ENCODE measurements at places on chromosomes 12 and 14. TPM values are rescaled to one million over a fixed set of nuclear protein-coding genes. Genes with fewer than 3 reads are reported as not detected.

The TROAP gene
- total RNA-seq: not detected

The NYNRIN gene
- 14.5 TPM for total RNA-seq

The IQSEC3 gene
- 0.65 TPM for total RNA-seq

The P2RX2 gene
- total RNA-seq: not detected

The RASSF3 gene
- 19.4 TPM for total RNA-seq

The KLRC3 gene
- not detected for total RNA-seq

The KRT73 gene
- not detected for total RNA-seq

The EML1 gene
- total RNA-seq: 57.5 TPM

The IRAK3 gene
- 94.2 TPM for total RNA-seq

The KRT83 gene
- not detected for total RNA-seq

The KRT79 gene
- 2.0 TPM for total RNA-seq

The RHOJ gene
- total RNA-seq: 5.3 TPM

The FBRSL1 gene
- total RNA-seq: 5.3 TPM

The OTUB2 gene
- total RNA-seq: 0.49 TPM

The DNAJC22 gene
- total RNA-seq: 1.8 TPM

The DAO gene
- not detected for total RNA-seq

The CD4 gene
- 33.0 TPM for total RNA-seq

The TEAD4 gene
- 4.8 TPM for total RNA-seq

The LMNTD1 gene
- total RNA-seq: not detected

The CLEC6A gene
- not detected for total RNA-seq

The GALNT9 gene
- total RNA-seq: not detected

The MYH6 gene
- not detected for total RNA-seq

The C14orf180 gene
- 333 TPM for total RNA-seq

The GPR84 gene
- total RNA-seq: 0.44 TPM

The HOXC13 gene
- not detected for total RNA-seq

The STON2 gene
- 10.6 TPM for total RNA-seq

The EID3 gene
- 7.3 TPM for total RNA-seq

The RNF212B gene
- not detected for total RNA-seq

The TMEM119 gene
- 14.3 TPM for total RNA-seq

The CYP46A1 gene
- 0.88 TPM for total RNA-seq

The HNF1A gene
- total RNA-seq: not detected

The RAD9B gene
- total RNA-seq: not detected

Measured in subcutaneous adipose tissue (tissue), 4 donors.